Stimulated activated CD8-positive, alpha-beta memory T cell treated with anti-CD3 and anti-CD28 coated beads, Interleukin-7, amount 100 ng/mL, for 24 hours (primary cell): ENCODE measurements at places on chromosomes 6 and 20.

GRCh38 chr20:41242352-41242751 is 75.2 kb downstream of the ZHX3 start:
- no peak for DNase-seq

- DNase-seq: no peak
These were observed 37.6 kb downstream of the FLRT3 start for GRCh38 chr20:14299831-14300230.

GRCh38 chr20:19540392-19540791 is 217.7 kb upstream of the RIN2 start:
- no peak for DNase-seq

DNA sequence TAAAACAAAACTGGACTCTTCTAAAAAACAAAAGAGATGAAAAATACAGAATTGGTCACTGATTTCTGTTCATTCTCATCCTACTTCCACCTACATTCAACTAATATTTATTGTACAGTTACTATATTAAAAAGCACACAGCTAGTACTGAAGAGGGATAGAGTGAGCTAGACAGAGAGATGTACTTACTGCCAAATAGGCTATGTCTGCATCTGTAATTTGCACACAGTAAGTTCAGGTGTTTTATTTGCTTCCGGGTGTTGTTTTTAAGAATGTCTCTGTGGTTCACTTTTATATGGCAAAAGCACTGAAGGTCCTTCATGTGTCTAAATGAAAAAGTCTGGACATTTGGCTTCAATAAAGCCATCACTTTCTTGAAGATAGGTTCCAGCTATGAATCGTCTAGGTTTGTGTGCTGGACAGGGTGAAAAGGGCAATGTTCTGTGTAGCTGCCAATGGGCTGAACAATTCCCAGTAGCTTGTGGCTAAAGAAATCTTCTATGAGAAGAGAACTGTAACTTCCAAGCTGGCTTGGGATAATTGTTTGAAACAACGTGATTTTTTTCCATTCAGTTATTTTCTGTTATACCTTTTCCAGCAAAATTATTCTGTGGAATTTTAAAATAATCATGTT is 47.3 kb downstream of the EPB41L2 start:
- no peak for DNase-seq

GRCh38 chr6:135210632-135211305 is 29.7 kb downstream of the MYB start:
- no peak for DNase-seq
